A549 treated with ZK216348 at 1 μM for 4 hours (cell line): ENCODE measurements at places on chromosomes 3 and 15. TPM values are rescaled to one million over a fixed set of nuclear protein-coding genes. Genes with fewer than 3 reads are reported as not detected.

The CNTN4 gene
- not detected in 5 replicates for total RNA-seq

The AADACL2 gene
- total RNA-seq, result not detected in 5 replicates

The MAGEL2 gene
- total RNA-seq, result not detected in 5 replicates

The CLRN1 gene
- total RNA-seq, result not detected in 5 replicates

The TMEM207 gene
- total RNA-seq, result not detected in 5 replicates
